Ureter (tissue), 1 donor: ENCODE measurements at places on chromosomes 2 and 18. TPM values are rescaled to one million over a fixed set of nuclear protein-coding genes. Genes with fewer than 3 reads are reported as not detected.

DNA sequence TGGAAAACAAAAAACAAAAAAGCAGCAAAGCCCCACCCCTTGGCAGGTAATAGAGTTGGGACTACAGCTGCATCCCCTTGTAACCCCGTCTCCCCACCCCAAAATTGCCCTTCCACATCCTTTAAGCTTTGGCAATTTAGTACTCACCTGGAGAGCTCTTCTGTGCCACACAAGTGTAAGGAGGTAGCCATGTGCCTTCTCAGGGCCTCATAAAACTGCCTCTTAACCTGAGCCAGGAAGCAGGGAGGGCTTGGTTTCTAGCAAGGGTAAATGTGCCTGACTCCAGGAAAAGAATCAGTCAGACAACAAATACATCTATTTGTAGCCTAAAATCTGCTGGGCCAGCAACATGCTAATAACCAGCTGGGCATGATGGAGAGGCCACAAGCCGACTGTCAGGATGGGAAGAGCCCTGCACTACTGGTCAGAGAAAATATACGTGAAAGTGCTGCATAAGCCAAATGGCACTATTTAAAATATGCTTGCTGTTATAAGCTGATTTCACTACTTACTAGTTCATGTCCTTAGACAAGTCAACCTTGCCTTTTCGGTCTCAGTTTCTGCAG lies 46.3 kb downstream of the NOP58 start:
- no peak for DNase-seq

DNA sequence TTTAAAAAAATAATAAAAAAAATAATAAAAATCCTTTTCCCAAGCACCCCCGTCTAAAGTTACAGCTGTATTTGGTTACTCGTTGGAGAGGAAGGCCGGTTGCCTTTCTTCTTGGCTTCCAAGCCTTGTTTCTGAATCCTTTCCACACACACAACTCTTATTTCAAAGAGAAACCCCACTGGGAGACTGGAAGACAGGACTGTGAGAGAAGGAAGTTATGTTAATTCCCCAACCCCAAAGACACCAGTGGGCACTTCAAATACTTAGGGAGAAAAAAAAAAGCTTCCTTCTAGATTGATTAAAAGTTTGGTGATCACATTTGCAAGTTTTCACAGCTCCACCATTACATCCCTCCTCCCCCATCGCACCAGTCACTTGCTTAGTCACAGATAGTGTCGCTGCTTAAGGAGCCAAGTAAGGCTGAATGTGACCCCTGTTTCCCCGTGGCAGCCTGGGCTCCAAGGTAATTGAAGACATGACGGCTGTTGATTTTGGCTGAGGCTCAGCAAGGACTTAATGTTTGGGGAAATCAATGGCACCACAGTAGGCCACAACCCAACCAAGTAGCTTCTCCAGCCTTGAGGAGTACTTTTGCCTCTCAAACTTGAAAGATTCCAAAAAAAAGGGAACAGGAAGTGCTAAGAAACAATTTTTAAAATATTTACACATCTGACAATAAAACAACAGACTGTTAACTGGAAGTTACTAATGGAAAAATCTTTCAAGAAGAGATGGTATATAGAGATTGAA lies 40.8 kb upstream of the FRZB start:
- DNase-seq: no peak

DNA sequence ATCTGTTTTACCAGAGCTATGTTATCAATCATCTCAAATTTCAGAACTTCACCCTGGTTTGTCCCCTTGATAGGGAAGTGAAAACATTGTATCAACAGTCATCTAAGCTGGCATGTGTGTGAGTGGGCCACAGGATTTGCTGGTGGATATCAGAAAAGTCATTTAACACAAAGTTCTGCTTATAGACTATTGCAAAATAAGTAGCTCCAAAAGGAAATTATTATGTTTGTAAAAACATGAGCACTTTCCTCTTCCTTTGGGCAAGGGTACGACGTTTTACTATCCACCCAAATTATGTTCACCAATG lies 20.7 kb upstream of the COPS8 start:
- no peak for DNase-seq

DNA sequence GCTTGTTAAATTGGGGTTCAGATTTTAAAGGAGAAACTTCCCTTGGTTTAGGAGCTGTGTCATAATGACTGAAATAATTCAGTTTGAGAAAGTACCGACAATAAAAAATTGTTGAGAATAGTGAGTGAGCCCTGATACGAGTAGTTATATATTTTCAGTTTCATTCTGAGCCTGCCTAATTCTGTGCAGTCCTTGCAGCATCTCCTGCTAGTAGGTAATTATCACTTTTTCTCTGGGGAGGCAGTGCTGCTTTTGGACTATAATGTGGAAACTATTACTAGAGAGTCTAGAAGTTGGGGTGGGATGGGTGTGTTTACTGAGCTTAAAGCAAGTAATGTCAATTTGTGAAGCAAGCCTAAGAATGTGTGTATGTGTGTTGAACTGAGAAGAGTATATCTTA lies 21.7 kb downstream of the ZNF638 start:
- DNase-seq: no peak

- no peak for DNase-seq
Measured at GRCh38 chr2:47165001-47165555, 10.0 kb upstream of the STPG4 start.

- DNase-seq: no peak
Measured at GRCh38 chr2:33342171-33342570, 134.3 kb upstream of the RASGRP3 start.

DNA sequence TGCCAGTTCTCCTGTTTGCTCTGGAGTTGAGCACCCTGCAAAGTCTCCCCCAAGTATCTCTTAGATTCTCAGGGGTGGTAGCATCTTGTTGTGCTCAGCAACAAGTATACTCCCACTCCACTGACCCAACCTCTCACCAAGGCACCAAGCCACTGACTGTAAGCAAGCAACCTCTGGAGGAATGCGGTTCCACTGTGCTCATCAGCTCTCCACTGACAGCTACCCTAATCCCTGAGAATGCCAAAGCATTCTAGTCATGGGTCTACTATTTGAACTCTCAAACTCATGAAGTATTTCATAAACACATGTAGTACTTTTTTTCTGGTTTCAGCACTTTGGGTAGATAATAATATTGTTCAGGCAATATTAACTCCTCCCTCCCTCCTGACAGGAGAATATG lies 170.0 kb downstream of the EPHA4 start:
- no peak for DNase-seq

GRCh38 chr2:101200676-101201075 lies 49.5 kb upstream of the TBC1D8 start:
- DNase-seq: no peak

- DNase-seq: no peak
Measured at GRCh38 chr2:150428641-150429040, 58.8 kb downstream of the RND3 start.

DNA sequence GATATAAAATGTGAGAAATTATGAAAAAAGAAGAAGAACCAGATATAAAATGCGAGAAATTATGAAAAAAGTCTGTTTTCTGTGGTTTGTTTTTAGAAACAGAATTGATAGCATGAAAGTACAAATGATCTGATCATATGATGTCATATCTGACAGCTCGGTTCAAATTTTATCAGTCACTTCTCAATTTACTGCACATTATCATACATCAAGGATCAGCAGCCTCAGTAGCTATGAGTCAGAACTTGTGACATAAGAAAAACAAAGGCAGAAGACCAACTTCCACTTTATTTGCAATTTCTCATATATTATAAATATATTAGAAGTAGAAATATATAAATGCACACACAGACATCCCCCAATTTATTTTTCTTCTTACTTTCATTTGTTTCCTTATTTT lies 634.0 kb downstream of the LRP1B start:
- DNase-seq: no peak

DNA sequence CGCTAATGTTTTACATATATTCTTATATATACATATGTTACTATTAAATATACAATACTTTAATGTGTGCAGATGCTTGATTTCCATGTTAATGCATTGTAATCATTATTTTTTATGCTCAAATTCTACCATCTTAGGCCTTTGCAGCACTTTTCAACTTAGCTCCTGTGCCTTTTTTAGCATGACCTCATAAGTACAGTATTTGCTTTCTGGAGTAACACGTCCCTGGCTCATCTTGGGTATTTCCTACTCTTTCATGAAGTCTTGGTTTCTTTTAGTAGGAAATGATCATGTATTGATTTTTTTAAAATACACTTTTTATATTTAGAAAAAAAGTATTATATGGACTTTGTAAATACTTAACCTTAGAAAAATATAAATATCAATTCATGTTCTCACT lies 36.5 kb downstream of the CAB39 start:
- DNase-seq: no peak

GRCh38 chr2:161243905-161244304 lies 64.3 kb upstream of the PSMD14 start:
- DNase-seq: no peak

DNA sequence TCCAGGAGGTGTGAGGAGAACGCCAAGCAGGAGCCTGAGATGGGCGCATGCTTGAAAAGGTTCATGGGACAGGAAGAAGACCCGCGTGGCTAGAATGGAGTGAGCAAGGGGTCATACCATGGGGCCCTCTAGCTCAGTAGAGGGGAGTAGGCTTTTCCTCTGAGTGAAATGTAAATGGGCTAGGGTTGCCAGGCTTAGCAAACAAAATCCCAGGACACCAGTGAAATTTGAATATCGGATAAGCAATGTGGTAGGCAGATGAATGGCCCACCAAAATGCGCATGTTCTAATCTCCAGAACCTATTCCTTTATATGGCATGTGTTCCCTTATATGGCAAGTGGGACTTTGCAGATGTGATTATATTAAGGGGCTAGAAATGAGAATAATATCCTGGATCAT lies 174.1 kb upstream of the CCDC68 start:
- DNase-seq: no peak

- no peak for DNase-seq
Measured at GRCh38 chr2:237418300-237418699, 4.3 kb upstream of the COL6A3 start.

Gene ANKRD29
- total RNA-seq: 8.0 TPM

Gene CDH19
- 1.2 TPM for total RNA-seq

Gene HOXD3
- total RNA-seq: 28.2 TPM

Gene STON1
- total RNA-seq: 16.2 TPM

Gene EDAR
- total RNA-seq: 0.96 TPM

Gene APCDD1
- total RNA-seq: 98.4 TPM
